Left renal cortex interstitium (tissue), 4 donors: ENCODE measurements at places on chromosomes 12 and 14.

GRCh38 chr12:104133321-104133720 lies 4.7 kb downstream of the NFYB start:
- DNase-seq = no peak

- no peak for DNase-seq
Observed at GRCh38 chr14:66009089-66009488, 477.1 kb upstream of the CCDC196 start.

GRCh38 chr14:104551851-104552737 lies 27.5 kb upstream of the C14orf180 start:
- no peak for DNase-seq

GRCh38 chr12:31900271-31900670 lies 58.9 kb upstream of the RESF1 start:
- no peak for DNase-seq

GRCh38 chr14:88562532-88562830 lies 356 bp upstream of the ZC3H14 start:
- DNase-seq = no peak

- no peak for DNase-seq
Observed at GRCh38 chr14:65434216-65434850, 21.8 kb downstream of the FUT8 start.

GRCh38 chr12:79555028-79555925 lies 135.5 kb downstream of the PAWR start:
- no peak for DNase-seq

DNA sequence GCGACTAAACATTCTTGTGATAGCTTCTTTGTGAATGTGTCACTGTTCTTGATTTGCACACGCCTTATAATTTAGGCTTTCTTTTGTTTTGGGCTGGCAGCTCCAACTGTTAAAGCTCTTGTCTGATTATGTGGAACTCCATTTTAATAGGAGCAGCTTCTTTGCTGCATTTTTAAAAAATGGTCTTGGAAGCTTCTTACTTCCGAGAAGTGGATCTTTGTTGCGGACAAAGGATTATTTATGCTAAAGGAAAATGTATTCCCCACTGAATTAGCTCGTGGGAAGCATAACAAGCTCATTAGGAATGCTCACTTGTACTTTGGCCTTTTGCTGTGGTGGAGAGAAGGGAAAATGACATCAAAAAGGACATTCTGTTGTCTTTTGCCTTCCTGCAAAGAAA lies 20.0 kb downstream of the GAS2L3 start:
- no peak for DNase-seq

GRCh38 chr14:49989966-49990365 lies 97.1 kb downstream of the ARF6 start:
- no peak for DNase-seq

- DNase-seq = no peak
Observed at GRCh38 chr14:103727313-103727980, 11.8 kb downstream of the ZFYVE21 start.
